Left lung (tissue), 14 donors: ENCODE measurements at places on chromosomes 4 and X.

DNA sequence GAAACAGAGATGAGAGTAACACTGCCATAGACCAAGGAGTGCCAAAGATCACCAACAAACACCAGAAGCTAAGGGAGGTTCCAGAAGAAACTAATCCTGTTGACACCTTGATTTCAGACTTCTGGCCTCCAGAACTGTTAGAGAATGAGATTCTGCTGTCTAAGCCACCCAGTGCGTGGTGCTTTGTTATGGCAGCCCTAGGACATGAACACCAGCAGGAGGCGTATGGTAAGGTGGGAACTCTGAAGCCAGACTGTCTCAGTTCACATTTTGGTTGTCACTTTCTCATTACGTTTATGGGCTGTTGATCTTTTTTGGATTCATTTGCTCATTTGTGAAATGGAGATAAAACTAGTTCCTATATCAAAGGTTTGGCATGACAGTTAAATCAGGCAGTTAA, 142.9 kb downstream of the DCHS2 start:
- no peak for DNase-seq

GRCh38 chr4:90189946-90190345, 62.8 kb downstream of the CCSER1 start:
- DNase-seq: no peak

DNA sequence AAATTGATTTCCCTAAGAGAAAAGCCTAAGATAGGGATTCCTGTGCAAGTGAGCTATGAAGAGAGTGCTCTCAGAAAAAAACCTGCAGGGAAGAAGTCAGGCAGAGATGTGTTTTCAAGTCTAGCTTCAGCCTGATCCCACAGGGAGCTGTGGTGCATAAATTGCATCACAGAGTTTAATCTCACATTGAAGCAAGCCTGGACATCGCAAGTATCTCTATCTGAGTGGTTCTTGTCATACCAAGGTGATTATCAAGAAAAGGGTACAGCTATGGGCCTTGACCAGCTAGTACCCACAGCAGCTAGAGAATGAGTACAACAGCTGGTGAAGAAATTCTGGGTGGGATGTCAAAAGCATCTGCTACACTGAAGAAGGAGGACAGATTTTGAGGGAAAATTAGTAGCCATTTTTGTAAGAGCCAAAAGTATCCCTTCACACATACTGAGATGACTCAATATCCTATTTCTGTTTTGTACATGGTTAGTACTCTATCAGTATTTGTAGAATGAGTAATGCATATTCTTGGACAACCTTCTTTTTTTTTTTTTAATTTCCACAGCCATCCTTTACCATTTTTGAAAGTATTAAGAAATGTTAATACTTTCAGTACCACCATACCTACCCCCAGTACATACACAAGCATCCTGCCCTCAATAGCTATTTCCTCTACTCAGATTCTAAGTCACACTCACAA, 708.9 kb downstream of the IL1RAPL1 start:
- DNase-seq: no peak

GRCh38 chr4:142110136-142110535, 473.8 kb downstream of the IL15 start:
- no peak for DNase-seq

DNA sequence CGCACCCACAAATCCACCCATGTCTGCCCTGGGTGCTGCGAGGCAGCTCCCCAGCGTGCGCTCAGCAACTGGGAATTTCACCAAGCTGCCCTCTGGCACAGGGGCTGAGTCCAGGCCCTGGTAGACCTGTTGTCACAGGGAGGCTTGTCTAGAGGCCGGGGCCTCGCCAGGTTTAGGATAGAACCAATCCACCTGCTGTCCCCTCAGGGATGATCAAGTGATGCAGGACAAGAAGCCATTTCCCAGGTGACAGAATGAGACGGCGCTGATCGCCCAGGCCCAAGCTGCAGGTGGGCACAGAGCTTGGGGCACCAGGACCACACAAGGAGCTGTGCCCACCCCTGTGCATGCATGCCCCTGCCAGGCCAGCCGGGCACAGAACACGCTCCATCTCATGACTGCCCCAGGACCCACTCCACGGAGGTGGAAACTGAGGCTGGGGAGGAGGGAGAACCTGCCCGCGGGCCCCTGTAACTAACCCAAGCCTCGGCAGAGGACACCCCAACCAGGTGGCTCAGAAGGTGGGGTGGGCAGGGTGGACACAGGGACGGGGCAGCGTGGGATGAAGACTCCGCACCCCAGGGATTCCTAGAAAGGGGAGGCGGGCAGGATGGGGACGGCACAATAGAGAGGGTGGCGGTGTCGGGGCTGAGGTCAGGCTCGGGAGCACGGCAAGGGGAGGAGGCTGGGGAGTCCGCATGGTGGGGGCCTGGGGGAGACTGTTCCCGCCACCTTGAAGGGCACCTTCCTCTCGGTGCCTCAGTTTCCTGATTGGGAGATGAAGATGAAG, 78.0 kb downstream of the ZFYVE28 start:
- DNase-seq: no peak

DNA sequence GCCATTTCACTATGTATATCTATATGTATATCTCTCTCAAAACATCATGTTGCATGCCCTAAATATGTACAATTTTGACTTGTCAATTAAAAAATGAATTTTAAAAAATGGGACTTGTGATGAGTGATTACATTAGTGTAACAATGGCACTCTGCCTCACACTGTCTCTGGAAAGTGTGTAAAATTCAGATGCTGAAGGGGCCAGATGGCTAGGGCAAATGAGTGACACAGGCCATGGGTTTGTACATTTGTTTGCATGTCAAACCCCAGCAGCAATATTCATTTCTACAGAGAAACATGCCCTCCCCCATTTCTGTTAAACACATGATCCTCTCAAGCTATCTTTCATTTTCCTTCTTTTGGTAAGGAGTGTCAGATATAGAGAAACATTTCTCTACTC, 8.1 kb downstream of the SCARB2 start:
- no peak for DNase-seq

- DNase-seq: no peak
Observed at GRCh38 chr4:83862471-83862870, 326.6 kb downstream of the GPAT3 start.
